Peyer's patch (tissue), 4 donors: ENCODE measurements at places on chromosomes 12 and 14. TPM values are rescaled to one million over a fixed set of nuclear protein-coding genes. Genes with fewer than 3 reads are reported as not detected.

The RPS6KA5 gene
- 15.1 TPM for total RNA-seq

DNA sequence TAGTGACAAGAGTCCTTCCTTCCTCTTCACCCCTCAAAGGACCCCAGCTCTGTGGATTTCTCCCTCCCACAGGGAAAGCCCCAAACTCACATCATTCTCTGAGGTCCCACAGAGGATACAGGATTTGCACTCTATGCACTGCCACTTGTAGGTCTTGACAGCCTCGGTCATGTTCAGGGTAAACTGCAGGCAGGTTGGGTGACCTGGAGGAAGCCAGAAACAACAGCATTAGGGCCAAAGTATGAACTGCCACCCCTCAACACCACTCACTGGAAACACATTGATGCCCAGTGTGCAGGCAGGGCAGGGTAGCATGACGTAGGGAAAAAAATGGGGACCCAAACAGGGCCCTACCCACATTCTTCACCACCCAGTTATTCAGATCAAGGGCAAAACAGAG, 264.4 kb downstream of the DPF3 start:
- no peak for DNase-seq

DNA sequence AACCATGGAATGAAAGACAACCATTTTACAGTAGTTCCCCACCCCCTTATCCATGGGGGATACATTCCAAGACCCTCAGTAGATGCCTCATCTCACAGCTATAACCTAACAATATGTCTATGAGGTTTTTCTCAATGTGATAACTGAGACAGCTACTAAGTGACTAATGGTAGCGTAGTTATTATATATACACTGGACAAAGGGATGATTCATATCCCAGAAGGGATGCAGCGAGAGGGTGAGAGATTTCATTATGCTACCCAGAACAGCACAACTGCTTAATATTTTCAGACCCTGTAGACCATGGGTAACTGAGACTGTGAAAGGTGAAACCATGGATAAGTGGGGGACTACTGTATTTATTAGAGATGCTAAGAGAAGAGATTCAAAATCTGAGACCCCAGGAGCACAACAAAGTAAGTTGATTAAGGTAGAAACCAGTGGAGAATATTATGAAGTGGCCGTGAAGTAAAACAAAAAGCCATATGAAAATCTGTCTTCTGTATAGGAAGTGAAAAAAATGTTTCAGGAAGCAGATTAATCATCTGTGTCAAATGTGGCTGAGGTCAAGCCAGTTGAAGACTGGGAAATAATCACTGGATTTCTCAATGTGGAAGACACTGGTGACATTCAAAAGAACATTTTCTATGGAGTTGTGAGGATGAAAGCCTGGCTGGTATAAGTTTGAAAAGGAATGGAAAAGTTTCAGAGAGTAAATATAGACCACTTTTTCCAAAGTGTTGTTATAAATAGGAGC, 77.2 kb downstream of the RPL10L start:
- no peak for DNase-seq

DNA sequence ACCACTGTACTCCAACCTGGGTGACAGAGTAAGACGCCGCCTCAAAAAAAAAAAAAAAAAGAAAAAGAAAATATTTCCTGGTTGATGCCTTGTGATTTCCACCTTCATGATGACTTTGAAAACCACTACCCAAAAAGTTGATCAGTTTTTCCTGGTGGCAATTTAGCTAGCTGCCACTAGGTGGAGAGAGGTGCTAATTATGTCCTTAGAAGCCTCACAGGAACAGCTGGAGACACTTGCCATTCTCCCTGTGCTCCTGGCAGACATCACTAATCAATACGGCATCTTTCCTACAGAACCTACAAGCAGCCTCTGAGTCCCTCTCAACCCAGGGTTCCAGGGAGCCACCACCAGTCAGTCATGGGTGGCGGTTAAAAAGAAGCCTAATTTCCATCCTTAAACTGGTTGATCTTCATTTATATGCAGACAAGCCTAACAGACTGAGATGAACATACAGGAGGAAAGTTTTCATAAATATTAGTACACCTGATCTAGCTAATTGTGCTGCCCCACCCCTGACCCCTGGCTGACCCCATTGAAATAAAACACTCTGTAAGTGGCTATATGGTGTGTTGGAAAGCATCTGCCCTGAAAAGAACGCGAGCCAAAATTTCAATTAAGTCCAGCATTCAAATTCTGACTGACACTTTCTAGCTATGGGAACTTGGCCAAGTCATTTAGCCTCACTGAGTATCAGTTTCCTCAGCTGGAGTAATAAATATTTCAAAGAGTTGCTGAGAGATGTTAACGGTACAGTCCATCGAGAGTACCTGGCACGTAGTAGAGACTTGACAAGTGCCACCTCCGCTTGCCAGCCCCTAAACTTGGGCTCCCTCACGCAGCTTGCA, 6.2 kb upstream of the OAS1 start:
- no peak for DNase-seq

The KCNH3 gene
- total RNA-seq: 0.57 TPM

- no peak for DNase-seq
Observed at GRCh38 chr14:68195126-68195525, 375.5 kb downstream of the RAD51B start.

DNA sequence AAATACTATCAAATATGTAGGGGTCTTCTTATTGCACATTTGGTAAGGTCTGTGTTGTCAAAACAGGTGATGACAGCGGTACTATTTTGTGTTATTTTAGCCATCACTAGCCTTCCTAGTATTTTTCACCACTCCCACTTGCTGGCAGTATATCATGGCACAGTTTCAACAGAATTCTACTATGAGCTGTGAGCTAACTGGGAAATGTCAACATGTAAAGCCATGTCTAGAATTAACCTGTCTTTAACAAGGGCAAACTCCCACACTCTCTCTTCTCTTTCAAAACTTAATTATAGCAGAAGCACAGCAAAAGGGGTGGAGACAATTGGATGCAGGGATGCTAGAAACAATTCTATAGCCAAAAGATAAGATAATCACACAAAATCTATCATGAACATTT, 253.4 kb downstream of the PAX9 start:
- DNase-seq: no peak

The NXPH4 gene
- not detected for total RNA-seq

DNA sequence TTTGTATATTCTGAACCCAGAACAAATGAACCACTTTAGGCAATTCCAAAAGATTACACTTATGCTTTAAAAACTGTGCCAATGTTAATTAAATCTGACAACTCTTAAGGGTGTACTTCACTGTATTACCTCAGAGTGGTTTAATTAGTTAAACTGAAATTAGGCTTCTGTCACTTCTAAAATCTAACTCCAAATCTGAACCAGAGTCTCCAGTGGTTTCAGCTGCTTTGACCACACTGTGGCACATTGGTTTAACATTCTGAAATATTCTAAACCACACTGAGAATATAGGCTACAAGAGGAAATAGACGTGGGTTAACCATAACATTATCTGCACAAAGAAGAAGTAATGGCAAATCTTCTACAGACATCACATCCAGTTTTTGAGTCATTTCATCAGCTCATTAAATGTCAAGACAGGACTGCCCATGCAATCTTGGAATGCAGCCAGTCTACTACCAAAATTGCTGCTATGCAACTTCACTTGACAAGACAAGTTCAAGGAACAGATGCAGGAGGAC, 94.8 kb downstream of the LRP6 start:
- no peak for DNase-seq

The SLC6A13 gene
- total RNA-seq: 4.9 TPM

The LPAR5 gene
- 36.2 TPM for total RNA-seq

The AKAP3 gene
- 2.4 TPM for total RNA-seq

The RERGL gene
- total RNA-seq: not detected

DNA sequence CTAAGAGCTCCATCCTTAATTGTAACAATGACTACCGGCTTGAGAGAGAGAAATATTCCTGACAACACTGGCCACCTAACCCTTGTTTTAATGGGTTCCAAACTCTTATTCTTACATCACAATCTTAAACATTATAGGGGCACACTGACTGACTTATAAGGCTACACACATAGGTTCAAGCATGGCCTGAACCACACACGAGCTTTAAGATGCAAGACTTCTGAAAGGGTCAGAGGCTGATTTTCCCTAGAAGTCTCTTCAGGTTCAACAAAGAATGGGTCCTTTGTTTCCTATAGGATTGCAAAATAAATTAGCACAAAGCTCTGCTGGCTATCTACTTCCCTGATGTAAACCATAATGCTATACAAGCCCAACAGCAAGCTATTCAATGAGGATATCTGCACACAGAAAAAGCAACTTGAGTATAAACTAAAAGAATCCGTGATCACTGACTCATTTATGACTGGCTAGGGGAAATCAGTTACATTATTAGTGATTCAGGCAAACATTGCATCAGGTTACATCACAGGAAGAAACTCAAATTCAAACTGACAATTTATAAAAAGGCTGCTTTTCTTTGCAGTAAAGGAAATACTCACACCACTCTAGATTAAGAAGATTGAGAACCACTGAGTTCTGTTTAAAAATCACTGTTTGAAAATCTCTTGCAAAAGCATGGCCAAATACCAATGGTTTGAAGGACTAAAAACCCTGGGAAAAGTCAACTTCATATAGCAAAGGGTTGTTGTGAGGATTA, 8.5 kb downstream of the BTG1 start:
- DNase-seq: no peak

The KRT2 gene
- total RNA-seq: not detected

GRCh38 chr14:90698379-90698869, 117.8 kb downstream of the TTC7B start:
- no peak for DNase-seq

- DNase-seq: no peak
Observed at GRCh38 chr12:117042171-117042842, 56.9 kb downstream of the TESC start.

The POTEG gene
- not detected for total RNA-seq

- no peak for DNase-seq
Observed at GRCh38 chr14:32908196-32909084, 30.2 kb upstream of the NPAS3 start.

DNA sequence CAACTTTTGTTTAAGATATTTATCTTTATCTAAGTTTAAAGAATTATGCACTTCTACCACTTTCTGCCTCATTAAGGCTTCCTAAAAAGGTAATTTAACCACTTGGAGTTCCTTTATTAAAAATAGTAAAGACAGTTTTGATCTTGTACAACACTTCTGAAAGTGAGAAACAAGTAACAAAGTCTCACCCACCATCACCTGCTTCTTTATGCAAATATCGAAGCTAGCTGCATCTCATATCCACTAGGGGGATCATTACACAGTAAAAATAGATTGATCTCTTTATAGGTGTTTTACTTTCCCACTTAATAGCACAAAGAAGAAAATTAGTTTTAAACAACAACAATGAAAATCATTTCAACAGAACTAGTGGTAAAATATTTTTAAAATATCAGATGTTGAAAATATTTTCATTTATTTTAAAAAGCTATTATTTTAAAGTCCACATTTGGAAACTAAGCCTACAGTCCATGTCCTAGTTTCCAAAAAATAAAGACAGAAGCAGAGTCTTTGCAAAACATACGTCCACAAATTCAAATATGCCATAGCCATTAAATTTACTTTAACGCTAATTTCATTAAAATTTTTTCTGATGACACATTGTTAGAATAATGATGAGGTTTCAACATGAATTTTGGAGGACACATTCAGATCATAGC, 160.0 kb upstream of the SOX5 start:
- DNase-seq: no peak

The LUM gene
- total RNA-seq: 59.4 TPM

The CMA1 gene
- total RNA-seq: not detected

DNA sequence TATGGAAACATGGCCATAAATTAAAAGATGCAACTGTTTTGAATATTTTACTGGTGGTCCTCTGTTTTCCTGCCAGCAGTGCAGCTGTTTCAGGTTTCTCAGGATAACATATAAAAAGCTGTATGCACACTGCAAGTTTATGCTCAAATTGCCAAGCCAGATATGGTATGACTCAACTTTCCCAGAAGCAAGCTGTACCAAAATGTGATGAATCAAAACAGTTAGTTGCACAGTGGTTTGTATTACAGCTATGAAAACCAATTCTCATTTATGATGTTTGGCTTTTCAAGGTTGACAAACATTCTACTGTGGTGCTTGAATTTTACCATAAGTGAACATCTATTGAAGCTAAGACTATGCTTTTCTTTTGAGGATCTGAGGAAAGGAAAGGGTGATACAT, 15.5 kb downstream of the TRMT5 start:
- DNase-seq: no peak

GRCh38 chr12:8605057-8605456, 7.6 kb downstream of the AICDA start:
- no peak for DNase-seq

GRCh38 chr12:119694111-119694510, 26.2 kb downstream of the PRKAB1 start:
- DNase-seq: no peak

The IL26 gene
- not detected for total RNA-seq

DNA sequence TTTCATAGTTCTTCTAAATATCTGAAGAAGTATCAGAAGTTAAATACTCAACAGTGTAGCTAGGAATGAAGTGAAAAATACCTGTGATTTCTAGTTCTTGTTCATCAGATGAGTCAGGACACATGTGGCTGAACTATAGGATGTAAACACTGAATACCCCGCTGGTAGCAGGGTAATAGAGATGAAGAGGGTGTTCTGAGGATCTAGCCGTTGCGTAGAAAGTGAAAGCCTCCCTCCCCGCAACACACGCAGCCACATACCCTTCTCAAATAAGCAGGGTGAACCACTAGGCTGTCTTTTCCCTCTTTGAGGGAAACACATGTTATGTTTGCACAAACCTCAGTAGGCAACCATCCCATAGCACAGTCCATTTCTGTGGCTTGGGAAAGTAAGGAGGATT, 16.4 kb upstream of the RNASE12 start:
- DNase-seq: no peak

The PMEL gene
- total RNA-seq: 10.0 TPM

The CTSG gene
- total RNA-seq: not detected

The DDX54 gene
- 126 TPM for total RNA-seq

GRCh38 chr14:22541721-22542120, 47.3 kb downstream of the DAD1 start:
- no peak for DNase-seq

DNA sequence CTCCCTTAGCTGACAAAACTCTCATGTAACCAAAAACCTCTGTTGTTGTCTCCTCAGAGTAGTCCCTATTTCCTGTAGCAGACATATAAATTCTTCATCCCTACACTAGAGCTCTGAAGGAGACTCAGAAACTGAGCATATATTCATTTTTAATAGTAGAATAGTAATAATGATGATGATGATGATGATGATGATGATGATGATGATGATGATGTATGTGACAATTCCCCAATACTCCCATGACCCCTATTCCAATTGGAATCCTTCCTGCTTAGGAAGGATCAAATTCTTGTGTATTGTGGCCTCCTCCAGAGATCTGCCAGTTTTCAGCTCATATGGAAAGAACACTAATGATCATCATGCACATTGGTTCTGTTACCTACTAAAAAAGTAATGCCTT, 26.7 kb downstream of the RASSF9 start:
- no peak for DNase-seq

GRCh38 chr12:108833355-108833733, 24.0 kb downstream of the SSH1 start:
- no peak for DNase-seq

- no peak for DNase-seq
Observed at GRCh38 chr14:103488071-103488470, 34.6 kb downstream of the CKB start.
